Stimulated activated CD8-positive, alpha-beta memory T cell treated with anti-CD3 and anti-CD28 coated beads, Interleukin-7, amount 100 ng/mL, for 1 hour (primary cell): ENCODE measurements at places on chromosomes 4 and X.

GRCh38 chr4:138871555-138871875, 144.1 kb upstream of the NOCT start:
- no peak for DNase-seq

DNA sequence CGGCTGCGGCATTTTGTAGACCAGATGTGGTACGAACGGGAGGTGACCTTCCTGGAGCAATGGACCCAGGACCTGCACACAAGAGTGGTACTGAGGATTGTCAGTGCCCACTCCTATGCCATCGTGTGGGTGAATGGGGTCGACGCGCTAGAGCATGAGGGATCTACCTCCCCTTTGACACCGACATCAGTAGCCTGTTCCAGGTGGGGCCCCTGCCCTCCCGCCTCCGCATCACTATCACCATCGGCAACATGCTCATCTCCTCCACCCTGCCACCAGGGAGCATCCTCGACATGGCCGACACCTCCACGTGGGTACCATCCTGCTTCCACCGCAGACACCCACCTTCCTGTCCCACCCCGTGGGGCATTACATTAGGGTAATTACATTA, 46.2 kb downstream of the SMARCA5 start:
- DNase-seq, result no peak

DNA sequence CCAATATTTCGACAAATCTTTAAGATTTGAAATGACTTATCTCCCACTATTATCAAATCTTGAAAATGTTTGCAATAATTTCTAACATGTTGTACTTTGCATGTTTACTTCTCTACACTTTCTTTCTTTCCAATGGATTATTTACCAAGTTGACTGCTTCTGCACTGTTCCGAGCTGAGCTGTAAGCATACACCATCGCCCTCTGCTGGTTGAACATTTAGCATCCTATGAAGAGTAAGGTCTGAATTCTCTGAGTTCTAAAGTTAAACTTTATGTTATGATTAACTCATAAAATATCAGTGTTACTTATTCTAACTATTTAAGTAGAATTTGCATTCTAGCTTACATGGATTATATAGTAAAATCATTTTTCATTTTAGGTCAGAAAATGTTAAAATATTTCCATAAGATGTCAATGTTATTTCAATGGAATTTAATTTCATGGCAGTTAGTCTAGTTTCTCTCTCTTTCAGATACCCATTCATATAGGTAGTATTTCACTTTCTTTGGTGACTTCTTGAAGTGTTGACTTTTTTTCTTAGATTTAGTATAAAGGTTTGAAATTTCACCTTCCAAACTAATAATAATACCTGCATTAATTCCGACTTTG, 137.4 kb downstream of the DKK2 start:
- DNase-seq, result no peak

DNA sequence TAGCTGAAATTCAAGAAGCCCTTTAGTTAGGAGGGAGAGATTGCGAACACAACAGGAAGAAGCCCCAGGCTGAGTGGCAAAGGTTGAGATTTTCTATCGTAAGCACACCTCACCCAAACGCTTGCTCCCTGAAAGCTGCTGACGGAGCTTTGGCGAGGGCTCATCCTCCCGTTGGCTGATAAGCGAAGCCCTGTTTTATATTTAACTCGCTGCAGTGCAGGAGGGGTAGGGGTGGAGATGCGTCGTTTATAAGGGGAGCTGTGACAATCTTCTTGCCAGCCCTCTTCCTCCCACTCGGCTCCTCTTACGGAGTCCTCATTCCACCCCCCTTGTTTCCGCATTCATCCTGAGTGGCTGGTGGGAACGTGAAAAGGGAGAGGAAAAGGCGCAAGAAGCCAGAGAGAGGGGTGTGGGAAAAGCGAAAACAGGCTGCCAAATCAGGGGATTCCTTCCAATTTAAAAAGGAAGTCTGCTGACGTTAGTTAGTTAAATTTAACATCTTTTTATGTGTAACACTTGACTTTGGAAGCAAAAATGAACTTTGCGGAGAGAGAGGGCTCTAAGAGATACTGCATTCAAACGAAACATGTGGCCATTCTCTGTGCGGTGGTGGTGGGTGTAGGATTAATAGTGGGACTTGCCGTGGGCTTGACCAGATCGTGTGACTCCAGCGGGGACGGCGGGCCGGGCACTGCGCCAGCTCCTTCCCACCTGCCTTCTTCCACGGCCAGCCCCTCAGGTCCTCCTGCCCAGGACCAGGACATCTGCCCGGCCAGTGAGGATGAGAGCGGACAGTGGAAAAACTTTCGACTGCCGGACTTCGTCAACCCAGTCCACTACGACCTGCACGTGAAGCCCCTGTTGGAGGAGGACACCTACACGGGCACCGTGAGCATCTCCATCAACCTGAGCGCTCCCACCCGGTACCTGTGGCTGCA, at the start of gene ENPEP:
Gene ENPEP (plus strand): TSS at position 275 of the 938 bp plus-strand sequence. CDS start 260 bp downstream, at position 535.
- DNase-seq, result no peak

GRCh38 chr4:7823416-7823824, 116.2 kb downstream of the AFAP1 start:
- DNase-seq, result no peak

GRCh38 chrX:104488811-104489210, 77.2 kb upstream of the IL1RAPL2 start:
- no peak for DNase-seq

DNA sequence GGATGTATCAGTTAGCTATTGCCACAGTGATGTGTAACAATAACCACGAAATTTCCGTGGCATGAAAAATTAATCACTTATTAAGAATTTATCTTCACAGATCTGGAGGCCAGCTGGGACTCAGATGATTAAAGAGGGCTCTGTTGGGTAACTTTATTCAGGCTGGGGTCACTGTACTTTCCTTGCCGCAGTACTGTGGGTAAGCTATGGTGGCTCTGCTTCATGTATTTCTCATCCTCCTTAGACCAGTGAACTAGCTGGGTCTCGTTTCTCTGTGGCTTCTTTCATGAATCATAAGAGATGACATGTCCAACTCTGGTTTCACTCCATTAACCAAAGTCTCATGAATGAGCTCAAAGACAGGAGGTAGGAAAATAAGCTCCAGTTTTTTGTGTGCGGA, 13.5 kb downstream of the TEX13B start:
- no peak for DNase-seq

DNA sequence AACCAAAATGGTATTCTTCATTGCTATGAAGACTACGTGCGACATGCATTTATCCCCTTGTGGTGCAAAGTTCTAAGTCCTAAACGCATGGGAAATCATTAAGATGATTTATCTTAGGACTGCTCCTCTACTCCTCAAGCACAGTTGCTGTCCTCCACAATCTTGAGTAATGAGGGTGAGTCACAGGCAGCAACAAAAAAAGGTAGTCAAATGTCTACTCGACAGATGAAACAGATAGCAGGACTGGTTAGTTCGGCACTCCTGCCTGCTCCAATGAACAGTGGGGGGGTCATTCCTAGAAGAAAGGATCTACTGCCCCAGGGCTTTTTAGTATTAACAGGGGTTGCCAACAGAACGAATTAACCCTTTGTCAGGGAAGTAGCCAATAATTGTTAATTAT, 233.7 kb upstream of the FGF13 start:
- no peak for DNase-seq

- DNase-seq, result no peak
These were observed 21.9 kb downstream of the NSG1 start for GRCh38 chr4:4408576-4409335.

- no peak for DNase-seq
These were observed 253.2 kb downstream of the SPRY1 start for GRCh38 chr4:123649645-123650391.

GRCh38 chr4:128525992-128526630, 238.5 kb upstream of the PGRMC2 start:
- DNase-seq, result no peak

DNA sequence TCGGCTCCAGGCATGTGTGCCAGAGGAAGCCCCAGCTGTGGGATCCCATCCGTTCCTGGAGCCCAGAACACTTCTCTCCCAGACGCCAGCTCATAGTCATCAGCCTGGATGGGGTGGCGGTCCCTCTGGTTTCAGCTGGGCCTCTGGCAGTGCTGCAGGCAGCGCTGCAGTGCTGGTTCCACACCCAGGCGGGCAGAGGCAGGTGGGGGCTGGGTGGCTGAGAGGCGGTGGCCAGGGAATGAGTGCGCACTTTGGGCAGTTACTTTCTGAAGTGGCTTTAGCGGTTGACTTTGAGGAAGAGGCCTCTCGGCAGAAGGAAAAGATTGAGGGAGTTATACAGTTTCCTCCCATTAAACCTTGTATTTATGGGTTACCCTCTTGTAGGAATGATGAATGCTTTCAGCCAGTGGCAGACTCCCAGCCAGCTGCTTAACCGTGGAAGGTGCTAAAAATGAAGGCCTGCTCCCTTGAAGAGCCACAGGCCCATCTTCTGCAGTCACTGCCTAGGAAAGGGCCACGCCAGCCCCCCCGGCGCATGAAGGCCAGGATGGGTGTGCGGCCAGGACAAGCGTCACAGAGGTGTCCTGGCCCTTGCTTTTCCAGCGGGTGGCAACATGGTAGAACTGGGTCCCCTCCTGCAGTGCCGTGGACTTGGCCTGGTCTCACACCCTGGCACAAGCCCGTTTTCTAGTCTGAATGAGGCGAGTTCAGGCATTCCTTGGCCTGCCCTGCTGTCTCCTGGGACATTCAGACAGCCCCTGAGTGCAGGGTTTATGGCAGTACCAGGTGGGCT, 9.9 kb downstream of the TADA2B start:
- no peak for DNase-seq

DNA sequence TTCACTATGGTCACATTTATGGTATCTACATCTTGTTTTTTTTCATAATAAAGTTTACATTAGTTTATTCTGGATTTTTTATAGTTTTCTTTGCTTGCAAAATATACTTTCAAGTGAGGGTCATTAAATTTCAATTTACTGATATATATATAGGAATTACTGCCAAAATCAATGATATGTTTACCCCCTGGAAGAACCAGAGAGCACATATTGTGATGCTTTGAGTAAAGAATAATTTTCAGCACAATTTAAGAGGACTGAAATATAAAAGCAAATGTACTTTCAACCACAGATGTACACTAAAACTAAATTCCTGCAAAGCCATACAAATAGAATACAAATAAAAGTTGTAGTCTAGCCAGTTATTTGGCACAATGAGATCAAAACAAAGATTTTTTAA, 242.2 kb upstream of the PCDH18 start:
- no peak for DNase-seq

DNA sequence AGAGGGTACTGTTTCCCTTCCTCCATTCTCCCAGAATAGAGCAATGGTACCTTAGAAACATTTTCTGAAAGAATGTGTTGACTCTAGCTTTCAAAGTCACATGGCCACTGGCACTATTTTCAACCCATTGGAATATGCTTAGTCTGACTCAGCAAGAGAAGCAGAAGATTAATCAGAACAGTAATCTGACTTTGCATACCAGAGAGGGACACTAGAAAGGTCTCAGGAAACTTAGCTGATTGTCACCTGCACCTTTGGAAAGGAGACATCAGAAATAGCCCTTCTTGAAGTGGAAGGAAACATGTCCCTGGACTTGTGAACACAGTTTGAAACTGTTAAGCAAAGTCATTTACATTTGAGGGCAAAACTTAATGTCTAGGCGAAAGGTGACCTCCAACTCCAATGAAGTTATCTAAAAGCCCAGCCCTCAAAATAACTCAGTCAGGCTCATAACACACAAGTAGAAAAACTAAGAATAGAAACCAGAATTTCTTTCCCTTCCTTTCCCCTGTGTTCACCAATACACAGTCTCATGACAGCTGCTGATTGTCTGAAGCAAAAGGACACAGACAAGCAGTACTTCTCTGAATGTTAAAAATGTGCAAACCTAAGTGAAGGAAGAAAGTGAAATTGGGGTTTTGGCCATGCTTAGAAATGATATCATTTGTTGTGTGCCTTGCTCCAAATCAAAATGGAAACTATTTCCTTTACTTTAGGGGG, 270.8 kb downstream of the GRIA3 start:
- DNase-seq, result no peak

DNA sequence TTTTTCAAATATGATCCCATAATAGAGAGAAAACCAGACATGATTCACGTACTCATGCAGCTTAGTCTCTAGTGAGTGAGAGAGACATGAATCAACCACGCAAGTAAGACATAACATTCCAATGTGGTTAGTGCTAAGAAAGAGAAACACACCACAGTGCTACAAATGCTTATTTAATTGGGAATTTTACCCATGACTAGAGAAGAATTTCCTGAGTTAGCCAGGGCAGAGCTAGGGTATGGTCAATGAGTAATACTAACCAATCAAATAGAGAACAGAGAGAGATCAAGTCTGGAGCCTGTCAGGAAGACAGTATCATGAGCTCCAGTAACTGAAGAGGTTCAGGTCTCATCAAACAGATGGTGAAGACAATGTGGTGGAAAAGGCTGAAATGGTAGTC, 495.2 kb downstream of the PDGFC start:
- DNase-seq, result no peak

GRCh38 chrX:5324546-5324945, 904.1 kb downstream of the NLGN4X start:
- no peak for DNase-seq

- DNase-seq, result no peak
These were observed 586.1 kb downstream of the FSTL5 start for GRCh38 chr4:161577579-161578301.

GRCh38 chr4:173525118-173526011, 4.7 kb downstream of the HAND2 start:
- DNase-seq, result no peak

GRCh38 chrX:13892856-13893255, 76.0 kb upstream of the GPM6B start:
- DNase-seq, result no peak

GRCh38 chrX:67570839-67571238, 27.0 kb downstream of the AR start:
- no peak for DNase-seq

DNA sequence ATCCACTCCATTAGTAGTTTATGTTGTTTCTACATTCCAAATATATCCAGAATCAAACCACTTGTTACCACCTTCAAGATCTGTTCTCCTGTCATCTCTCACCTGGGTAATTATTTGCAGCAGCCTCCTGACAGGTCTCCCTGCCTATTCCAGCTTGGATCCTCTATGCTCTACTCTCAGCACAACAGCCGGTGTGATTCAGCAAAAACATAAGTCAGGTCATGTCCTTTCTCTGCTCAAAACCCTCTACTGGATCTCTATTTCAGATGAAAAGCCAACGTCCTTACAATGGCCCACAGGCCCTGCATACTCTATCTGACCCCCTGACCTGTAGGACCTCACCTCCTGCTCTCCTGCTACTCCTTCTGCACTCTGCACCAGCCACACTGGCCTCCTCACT, 84.5 kb downstream of the NHSL2 start:
- DNase-seq, result no peak

DNA sequence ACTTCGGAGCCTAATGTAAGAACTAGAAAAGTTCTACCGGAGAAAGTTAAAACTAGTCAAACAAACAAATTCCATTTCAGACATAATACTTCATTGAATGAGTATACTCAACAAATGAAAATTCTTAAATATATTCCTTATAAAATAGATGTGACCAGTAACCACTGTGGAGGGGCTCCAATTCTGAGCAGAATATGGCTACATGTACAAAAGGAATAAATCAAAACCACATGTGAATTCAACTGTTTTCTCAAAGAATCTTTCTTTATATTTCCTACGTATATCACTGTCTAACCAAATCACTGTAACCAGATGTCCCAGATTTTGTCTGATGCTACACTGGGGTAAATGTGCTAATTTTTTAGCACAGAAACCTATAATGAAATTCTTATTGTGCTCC, 49.0 kb downstream of the HTN1 start:
- DNase-seq, result no peak

GRCh38 chrX:65635822-65636221, 31.6 kb upstream of the MSN start:
- DNase-seq, result no peak
